Camera-type eye (tissue), 1 donor: ENCODE measurements at places on chromosomes 4 and X. TPM values are rescaled to one million over a fixed set of nuclear protein-coding genes. Genes with fewer than 3 reads are reported as not detected.

Gene STATH
- not detected for total RNA-seq

Gene PNMA3
- 11.4 TPM for total RNA-seq

Gene JADE3
- total RNA-seq: 14.0 TPM

Gene NWD2
- 9.1 TPM for total RNA-seq

Gene CCSER1
- total RNA-seq: 85.6 TPM

Gene UGT8
- 2.1 TPM for total RNA-seq
